ENCODE measurements at places on chromosomes 3 and 15.
A peak's percentile ranks its signal among the peaks of the same experiment; 100 is the strongest.

DNA sequence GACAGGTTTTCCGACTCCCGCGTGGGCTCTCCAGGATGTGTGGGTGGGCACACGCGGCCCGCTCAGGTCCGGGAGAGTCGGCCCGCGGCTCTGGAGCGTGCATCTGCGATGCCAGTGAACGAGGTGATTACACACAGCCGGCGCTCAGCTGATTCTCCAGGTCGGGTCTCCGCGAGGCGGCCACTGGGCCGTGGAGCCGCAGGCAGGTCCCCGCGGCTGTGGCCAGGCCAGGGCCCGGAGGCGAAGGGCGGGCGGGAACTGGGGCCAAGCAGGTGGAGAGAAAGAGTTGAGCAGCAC, 13.2 kb downstream of the PAK6 start:
- DNase-seq: no peak

GRCh38 chr3:66001626-66002025, 37.1 kb downstream of the MAGI1 start:
- no peak for DNase-seq

- DNase-seq: no peak
Measured at GRCh38 chr3:59103552-59103951, 53.7 kb upstream of the CFAP20DC start.

- no peak for DNase-seq
Measured at GRCh38 chr3:158794206-158794605, 7.6 kb upstream of the MFSD1 start.

GRCh38 chr3:16888785-16889607, 4.2 kb downstream of the PLCL2 start:
- peak; percentile 76 for DNase-seq

DNA sequence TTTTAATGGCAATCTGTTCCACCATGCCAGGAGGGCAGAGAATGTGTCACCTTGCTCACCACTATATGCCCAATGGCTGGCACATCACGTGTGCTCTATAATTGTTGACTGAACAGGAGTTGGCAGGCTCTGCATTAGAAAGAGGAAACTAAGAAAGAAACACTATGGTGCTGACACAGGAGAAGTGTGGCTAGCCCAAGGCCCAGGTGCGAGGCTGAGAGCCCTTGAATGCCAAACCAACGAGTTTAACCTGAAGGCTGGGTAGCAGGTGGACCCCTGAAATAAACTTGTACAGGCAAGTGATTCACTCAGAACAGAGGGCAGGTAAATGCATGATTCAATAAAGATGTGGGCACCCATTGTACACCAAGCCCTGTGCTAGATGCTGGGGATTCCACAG, 2.4 kb downstream of the CHCHD4 start:
- DNase-seq: peak; percentile 94

- DNase-seq: no peak
Measured at GRCh38 chr3:152922554-152922953, 87.6 kb downstream of the P2RY1 start.

DNA sequence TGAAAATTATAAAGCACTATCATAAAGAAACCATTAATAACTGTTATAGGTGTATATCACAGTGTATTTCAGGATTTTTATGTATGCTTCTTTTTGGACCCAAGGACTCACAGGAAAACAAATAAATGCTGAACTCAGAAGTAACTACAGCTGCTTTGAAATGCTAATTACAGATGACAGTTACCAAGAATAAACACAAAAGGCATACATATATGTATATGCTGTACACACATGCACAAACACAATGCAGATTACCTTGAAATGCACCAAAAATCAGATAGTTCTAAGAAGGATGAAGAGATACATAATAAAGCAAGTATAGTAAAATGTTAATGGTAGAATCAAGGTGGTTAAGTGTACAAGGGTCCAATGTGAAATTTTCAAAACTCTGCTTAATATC, 52.2 kb downstream of the ZNF280D start:
- DNase-seq: no peak

DNA sequence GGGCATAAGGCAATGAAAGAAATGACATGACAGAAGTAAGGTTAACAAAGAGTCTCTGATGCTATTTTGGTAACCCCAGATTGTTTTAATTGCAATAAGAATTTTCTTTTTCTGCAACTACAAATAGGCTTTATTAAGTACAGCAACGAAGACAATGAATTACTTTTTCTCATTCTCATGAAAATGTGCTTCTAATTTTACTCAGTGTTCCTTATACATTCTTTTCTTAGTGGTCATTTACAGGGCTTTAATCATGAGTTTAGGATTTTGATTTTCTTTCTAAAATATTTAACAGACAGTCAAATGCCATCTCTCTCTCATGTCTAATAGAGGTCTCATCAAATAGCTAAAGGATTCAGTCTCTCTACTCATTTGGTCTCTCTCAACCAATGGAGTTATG, 452.1 kb downstream of the RAP2B start:
- DNase-seq: no peak

DNA sequence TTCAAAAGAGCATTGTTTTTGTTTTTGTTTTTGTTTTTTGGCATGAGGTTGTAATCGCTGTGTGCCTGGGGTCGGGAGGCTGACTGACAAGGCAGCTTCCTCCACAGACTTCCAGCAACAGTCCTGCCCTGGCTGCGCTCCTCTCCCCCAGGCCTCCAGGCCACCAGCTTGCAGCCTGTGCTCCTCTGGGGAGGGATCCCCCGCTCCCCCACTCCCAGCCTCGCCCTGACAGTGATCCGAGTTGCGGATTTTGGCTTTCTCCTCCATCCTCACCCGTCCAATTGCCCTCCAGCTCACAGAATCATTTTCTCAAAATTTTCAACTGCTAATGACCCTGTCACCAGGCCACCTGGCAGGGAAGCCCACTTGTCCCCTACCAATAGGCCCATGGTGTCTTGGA, 36.5 kb upstream of the PCSK6 start:
- no peak for DNase-seq

DNA sequence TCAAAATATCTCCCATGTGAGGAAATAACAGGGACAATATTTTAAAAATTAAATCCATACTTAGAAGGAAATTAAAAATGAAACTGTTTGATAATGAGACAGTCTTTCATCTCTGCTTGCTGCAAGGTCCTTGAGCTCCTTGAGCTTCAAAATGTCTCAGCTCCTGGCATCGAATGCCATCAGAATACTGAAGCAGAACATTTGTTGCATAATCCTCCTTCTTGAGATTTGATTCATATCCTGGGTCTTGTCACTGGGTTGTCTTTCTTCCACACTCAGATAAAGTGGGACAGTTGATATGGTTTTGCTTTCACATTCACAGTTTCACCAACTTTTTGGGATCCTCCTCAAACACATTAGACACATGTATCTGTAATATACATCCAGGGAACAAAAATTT, 27.8 kb downstream of the COL8A1 start:
- DNase-seq: no peak

DNA sequence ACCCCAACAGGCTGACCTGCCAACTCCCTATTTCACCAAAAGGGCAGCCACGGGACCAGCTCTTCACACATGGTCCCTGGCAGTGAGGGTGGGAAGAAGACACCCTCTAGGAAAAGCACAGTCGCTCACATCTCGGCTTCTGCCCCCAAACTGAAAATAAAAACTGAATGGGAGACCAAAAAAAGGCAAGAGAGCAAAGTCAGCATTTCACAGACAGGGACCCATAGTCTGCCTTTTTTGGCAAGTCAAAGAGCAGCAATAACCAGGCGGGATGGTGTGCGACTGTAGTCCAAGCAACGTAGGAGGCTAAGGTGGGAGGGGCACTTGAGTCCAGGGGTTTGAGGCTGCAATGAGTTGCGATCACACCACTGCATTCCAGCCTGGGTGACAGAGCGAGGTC, 154.1 kb downstream of the ADAMTS17 start:
- DNase-seq: no peak

DNA sequence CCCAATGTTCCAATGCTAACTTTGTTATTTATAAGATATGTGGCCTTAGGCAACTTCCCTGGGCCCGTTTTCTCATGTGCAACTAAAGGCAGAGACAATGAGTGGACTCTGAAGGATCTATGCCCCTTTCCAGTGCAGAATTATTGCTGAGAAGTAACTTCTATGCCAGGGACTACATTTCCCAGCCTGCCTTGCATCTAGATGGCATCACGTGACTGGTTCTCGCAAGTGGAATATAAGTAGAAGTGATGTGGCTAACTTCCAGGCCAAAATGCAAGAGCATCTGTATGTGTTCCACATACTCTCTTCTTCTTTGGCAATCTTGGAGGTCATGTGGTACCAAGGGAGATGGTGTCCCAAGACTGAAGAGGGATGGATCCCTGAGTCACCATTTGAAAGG, 674.4 kb downstream of the NTRK3 start:
- no peak for DNase-seq

DNA sequence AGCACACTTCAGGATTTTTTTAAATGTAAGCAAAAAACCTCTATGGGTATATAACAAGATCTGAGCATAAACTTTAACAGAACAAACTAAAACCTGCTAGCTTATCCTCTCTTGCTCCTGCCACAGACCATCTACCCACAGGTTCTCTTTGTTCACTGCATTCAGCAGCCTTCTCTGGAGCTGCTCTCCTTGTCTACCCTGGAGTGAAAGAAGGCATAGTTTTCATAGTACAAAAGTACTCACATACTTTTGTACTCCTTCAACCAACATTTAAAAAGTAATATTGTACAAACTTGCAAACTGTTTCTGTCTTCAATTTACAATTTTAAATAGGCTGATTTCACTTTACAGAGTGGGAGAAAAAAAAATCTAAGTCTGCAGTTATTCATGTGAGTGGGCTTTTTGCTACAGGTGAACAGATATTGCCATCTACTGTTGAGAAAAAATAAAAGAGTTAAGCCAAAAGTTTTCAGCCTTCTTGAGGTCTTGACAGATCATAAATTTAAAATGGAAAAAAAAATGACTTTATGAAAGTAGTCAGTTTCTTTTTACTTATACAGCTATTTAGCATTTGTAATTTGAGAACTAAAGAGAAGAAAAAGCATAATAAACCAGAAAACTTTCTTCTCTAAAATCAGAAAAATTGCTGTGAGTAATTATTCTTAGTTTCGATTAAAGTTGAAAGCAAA, 20.4 kb downstream of the TERC start:
- DNase-seq: no peak

DNA sequence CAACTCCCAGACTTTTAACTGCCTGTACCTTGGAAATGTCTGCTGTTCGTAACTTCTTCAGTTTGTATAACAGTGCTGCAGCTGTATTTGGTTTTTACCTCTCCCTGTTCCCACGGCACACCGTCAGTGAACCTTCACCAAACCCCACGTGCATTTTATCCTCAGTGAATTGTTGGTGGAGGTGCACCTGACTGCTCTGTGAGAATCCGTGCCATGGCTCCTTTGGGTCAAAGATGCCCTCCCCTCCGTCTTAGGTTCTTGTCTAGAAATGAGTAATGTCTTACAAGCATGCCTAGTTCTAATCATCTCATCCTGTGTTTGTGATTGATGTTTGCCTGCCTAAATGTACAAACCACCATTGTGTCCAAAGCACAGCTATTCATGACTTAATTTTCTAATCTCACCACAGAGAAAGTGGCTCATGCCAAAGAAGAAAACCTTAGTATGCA, 28.2 kb downstream of the TPM1 start:
- no peak for DNase-seq

GRCh38 chr15:78859971-78860719, 12.5 kb upstream of the MORF4L1 start:
- DNase-seq: peak; percentile 83

- peak; percentile 97 for DNase-seq
Measured at GRCh38 chr3:186783058-186783730, at the start of gene EIF4A2. Gene EIF4A2 (plus strand): TSS chr3:186783577. CDS start chr3:186783611, 34 bp downstream.

DNA sequence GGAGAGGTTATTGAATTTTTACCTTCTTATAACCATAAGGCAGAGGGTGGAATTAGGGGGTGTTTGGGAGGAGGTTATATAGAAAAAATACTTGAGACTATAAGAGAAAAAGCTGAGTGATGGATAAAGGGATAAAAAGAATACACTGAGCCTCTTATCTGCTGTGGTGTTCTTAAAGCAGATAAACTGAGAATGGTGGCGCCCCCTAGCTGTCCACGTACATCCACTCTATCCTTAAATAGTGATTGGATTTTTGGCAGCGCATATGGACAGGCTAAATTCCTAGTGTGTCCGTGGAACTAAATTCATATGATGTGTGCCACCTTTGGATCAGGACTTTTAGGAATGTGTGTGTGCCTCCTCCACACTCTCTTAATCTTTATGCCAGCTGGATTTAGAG, 121.1 kb downstream of the OXSM start:
- DNase-seq: peak; percentile 24

GRCh38 chr3:50165910-50166538, 10.9 kb downstream of the SEMA3F start:
- DNase-seq: no peak

DNA sequence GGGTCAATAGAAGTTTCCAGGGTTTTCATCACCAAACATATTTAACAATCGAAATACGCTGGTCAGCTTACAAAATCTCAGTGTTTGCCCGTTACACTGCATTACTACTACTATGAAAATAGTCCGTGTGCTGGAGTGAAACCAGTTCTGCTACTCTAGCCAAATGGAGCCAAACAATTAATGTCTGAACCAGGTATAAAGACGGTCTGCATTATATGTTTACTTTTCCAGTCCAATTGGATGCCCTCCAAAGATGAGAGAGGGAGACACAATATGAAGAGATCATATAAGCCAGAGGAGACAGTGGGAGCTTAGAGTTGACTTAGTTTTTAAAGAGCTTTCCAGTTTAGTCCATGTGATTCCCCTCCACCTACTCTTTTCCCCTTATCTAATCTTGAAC, 6.3 kb upstream of the DUT start:
- no peak for DNase-seq

DNA sequence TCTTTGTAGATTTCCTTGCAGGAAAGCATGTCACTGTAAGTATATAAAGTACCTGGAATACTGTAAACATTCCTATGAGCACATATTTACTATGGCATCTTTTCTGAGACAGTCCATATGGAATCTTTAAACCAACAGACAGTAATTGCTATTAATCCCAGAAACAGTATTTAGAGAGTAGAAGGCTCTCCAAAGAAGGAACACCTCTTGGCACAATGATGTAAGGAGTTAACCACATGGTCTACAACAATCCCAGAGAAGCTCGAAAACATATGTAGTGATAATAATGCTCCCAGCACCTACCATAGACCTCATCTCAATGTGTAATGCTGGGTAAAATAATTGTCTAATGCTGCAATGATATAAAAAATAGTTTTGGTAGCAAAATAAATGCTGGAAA, 95.8 kb upstream of the IL12A start:
- DNase-seq: no peak

DNA sequence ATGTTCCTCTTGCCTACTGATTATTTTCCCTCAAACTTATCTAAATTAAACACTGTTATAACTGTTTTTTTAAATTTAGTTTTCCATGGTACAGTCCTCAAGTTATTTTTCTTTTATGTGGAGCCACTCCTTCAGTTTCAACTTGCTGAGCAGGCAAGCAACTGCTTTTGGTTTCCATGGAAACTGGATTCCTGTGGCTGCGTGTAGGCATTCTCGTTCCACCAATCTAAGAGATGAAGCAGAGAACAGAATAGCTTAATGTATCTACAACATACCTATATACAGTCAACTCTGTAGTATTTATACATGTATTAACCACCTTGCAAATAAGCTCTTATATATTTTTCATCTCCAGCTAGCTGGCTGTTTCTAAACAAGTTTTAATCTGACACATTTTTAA, 25.8 kb upstream of the ANXA2 start:
- peak; percentile 93 for DNase-seq
